NCI-H1930 (cell line): ENCODE measurements at places on chromosomes 4 and X.

GRCh38 chr4:78880874-78881492 lies 58.3 kb downstream of the PAQR3 start:
- DNase-seq, result no peak

- no peak for DNase-seq
These were observed 231.4 kb upstream of the ANKRD50 start for GRCh38 chr4:124943938-124944337.

DNA sequence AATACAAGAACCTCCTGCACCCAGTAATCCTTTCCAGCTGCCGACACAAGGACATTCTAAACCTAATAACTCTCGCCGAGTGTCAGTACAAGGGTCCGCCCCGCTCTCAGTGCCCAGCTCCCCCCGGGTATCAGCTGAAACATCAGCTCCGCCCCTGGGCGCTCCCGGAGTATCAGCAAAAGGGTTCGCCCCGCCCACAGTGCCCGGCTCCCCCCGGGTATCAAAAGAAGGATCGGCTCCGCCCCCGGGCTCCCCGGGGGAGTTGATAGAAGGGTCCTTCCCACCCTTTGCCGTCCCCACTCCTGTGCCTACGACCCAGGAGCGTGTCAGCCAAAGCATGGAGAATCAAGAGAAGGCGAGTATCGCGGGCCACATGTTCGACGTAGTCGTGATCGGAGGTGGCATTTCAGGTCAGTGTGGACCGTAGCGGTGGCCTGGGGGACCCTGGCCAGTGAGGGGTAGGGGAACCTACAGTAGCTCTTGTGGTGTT lies at the start of gene MAOA:
TSS of gene MAOA (plus strand) at position 295 of the 490 bp plus-strand sequence. CDS start at position 338, 43 bp downstream.
- DNase-seq, result no peak

- DNase-seq, result no peak
These were observed 206.3 kb upstream of the FGF13 start for GRCh38 chrX:138917781-138918180.

DNA sequence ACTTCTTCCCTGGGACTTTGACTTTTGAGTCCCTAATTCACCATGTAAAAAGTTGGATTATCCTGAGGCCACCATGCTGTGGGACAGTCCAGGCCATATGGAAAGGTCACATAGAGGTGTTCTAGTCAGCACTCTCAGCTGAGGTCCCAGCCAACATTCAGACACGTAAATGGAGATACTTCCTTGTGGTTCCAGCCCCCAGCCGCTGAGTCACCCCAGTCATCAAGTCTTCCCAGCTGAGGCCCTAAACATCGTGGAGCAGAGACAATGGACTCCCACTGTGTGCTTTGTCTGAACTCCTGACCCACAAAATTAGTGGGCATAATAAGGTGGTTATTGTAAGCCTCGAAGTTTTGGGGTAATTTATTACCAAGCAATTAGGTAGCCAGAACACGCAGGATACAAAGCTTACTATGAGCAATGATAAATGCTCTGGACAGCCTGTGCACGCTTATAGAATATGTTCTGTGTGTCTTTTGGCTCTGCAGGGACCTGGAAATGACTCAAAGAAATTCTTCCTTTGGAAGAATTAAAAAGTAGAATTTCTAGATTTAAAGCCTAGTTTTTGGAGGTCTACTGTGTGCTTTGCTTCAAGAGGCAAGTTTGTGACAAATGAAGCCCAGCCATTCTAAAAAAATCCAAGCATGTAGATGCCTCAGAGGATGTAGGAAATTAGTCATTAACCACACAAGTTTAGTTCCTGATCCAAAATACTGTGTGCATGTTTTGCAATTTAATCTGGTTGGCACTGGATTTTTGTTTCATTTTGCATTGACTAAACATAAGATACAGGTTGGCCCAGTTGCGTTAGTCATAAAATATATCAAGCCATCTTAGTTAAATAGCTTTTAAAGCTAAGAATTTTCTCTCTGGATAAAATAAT lies 33.2 kb upstream of the SLC9A7 start:
- no peak for DNase-seq
